ENCODE measurements at places on chromosomes 4 and X.
A peak's percentile ranks its signal among the peaks of the same experiment; 100 is the strongest.

DNA sequence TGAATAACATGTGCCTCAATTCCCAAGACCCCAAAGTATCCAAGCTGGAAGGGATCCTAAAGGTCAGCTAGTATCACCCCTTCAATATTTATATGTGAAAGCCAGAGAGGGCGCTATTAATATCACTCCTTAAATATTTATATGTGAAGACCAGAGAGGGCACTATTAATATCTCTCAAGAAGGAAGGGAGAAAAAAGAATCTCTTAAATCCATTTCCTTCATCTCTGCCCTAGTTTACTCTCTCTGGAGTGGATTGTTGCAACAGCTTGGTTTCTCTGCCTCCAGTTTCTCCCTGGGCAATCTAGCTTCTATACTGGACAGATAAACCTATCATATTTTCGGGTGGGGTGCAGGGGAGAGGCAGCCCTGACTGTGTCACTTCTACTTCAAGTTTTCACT is 31.6 kb upstream of the MSN start:
- no peak for DNase-seq

- no peak for DNase-seq
Measured at GRCh38 chr4:36740796-36741310, 459.4 kb downstream of the DTHD1 start.

GRCh38 chr4:151163855-151164254 is 64.4 kb downstream of the RPS3A start:
- DNase-seq = no peak

DNA sequence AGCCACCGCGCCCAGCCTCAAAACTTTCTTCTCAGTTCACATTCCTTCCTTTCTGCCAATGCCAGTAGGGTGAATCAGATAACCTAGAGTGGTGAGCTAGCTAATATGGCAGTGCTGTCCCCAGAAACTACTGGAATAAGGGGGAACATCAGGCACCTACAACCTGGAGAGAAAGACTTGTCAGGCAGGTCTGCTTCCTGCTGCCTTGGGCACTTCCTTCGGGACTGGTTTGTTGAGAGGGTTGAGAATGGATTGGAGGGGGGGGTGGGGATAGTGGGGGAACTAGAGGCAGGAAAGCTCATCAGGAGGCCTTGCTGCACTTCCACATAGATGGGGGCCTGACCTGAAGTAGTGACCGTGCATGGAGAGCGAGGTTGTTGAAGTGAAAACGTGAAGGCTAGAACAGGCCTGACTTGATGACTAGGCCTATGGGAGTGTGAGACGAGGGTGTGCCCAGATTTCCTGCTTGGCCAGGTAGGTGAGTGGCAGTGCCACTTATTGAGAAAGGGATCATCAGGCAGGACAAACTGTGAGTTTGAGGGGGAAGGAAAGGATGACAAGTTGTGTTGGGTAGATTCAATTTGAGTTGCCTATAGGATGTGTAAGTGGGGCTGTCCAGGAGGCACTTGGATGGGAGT is 33.4 kb downstream of the SLC25A5 start:
- DNase-seq = no peak

- peak; percentile 42 for DNase-seq
Measured at GRCh38 chrX:13763489-13763888, 28.9 kb downstream of the OFD1 start.

GRCh38 chrX:45755703-45756102 is 555.0 kb upstream of the DIPK2B start:
- no peak for DNase-seq

DNA sequence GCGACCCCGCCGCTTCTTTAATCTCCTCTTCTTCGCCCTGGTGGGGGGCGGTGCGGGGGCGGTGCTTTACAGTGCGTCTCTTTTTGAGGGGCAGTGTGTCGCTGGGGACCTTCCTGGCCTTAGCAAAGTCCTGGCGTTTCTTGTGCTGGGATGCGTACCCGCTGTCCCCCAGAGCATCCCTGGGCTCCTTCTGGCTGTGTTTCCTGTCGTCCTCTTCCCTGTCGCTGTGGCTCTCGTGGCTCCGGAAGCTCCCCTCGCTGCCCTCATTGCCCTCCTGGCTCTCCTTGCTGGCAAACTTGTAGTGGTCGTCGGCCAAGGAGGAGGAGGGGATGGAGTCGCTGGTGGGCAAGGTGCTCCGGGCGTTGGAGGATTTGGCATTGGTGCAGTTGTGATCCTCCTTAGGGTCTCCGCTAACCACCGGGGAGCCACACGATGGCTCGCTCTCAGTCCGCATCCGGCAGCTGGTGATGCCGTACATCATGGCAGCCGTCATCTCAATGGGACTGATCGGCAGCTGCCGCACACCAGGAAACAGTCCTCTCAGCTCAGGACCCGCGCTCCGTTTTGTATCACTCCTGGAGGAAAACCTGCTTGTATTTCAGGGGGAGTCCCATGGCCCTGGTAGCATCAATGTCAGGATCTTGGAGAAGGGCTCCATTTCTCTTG is 30.4 kb upstream of the TMSB15A start:
- DNase-seq = no peak

DNA sequence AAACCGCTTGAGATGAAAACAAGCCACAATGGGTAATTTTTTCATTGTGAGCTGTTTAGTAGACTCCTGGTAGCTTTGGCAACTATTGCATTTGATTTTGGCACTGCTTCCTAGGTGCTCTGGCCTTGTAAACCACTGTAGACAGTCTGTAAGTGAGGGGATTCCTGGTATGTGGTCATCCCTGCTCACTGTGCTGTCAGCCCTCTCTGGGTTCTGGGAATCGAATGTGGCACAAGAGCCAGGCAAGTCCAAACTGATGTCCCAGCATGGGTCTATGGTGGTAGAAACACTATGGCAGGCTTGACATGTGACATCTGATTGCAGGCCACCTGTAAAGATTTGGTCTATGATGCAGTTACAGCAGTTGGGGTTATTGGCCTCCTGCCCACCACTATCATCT is 2.5 kb downstream of the USP51 start:
- no peak for DNase-seq

Measured in heart right ventricle (tissue), 16 donors.